Activated CD8-positive, alpha-beta memory T cell treated with anti-CD3 and anti-CD28 coated beads for 24 hours (primary cell): ENCODE measurements at places on chromosomes 7 and 10.

- DNase-seq, result no peak
Observed at GRCh38 chr10:101241840-101242707, 12.8 kb upstream of the LBX1 start.

GRCh38 chr7:39094731-39095130 lies 117.0 kb downstream of the POU6F2 start:
- no peak for DNase-seq

DNA sequence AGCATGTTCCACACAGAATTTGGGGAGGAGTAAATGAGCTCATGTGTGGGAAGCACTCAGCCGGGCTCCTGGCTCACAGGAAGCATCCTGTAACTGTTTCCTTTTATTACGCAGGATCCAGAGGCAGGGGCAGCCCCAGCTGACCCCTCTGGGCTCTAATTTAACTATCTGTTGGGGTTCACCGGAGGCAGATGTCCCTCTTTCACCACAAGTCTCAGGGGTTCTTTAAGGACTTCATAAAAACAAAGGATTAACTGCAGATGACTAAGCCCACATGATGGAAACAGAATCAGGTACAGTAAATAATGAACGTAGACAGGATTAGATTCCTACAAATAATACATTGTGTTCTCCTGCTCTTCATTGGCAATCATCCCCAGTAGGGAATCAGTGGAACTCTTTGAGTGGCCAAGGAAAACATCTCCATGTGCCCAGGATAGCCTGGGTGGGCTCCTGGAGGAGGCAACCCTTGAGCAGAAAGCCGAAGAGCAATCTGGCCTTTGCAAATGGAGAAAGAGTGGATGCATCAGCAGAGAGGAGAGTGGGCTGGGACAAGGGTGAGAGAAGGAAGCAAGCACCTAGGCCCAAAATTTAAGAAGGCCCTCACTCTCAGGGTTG lies 24.6 kb downstream of the TBXAS1 start:
- DNase-seq, result peak; percentile 28

- no peak for DNase-seq
Observed at GRCh38 chr7:94466516-94466915, 43.1 kb upstream of the CASD1 start.

GRCh38 chr10:340646-341045 lies 205.4 kb downstream of the ZMYND11 start:
- DNase-seq, result peak; percentile 37

DNA sequence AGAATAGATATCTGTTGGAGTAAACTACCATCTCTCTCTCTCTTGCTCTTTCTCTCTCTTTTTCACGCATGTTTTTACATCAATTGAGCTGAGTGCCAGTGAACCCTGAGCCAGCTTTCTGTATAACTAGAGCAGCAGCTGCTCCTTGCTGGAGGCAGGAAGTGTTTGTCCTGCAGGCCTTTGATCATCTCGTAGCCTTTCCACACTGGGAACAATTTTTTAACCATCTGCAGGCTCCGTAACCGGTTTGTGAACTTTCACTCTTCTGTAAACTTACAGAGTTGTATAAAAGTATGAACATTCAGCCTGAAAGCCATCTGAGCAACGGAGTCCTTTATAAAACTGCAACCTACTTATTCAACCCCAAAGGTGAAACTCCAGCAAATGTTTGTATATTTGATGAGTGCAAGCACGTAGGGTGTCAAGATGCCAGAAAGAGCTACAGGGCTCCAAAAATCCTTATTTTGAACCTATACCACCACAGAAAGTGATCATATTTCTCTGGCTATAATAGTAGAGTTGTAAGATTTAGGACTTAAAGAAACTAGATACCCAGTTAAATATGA lies 162.8 kb upstream of the NFE2L3 start:
- no peak for DNase-seq

GRCh38 chr10:77993620-77994019 lies 35.7 kb downstream of the POLR3A start:
- DNase-seq, result no peak

- no peak for DNase-seq
Observed at GRCh38 chr7:95527776-95528250, 42.1 kb downstream of the ASB4 start.

GRCh38 chr7:33753881-33754525 lies 151.3 kb upstream of the BMPER start:
- DNase-seq, result no peak

DNA sequence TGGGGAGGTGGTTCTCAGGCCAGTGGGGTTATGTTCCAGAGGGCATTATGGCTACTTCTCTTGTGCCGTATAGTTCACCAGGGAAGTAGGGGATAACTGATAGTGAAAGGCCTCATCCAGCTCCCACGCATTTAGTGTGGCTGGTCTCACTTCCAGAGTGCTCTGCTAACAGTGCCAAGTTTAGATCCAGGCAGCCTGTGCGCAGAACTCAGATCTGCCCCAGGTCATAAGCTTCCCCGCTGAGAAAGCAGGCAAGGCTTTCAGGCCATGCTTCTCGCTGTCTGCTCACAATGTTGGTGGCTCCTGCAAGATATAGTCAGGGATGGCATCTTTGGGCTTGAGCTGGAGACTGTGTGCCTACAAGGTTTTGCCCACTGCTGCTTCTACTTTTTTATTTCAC lies 11.3 kb downstream of the AGK start:
- no peak for DNase-seq

- no peak for DNase-seq
Observed at GRCh38 chr7:130141884-130142653, 63.1 kb downstream of the TMEM209 start.

- DNase-seq, result no peak
Observed at GRCh38 chr7:155356323-155357105, 58.8 kb downstream of the INSIG1 start.

- DNase-seq, result no peak
Observed at GRCh38 chr10:110005719-110006118, 2.1 kb upstream of the ADD3 start.

DNA sequence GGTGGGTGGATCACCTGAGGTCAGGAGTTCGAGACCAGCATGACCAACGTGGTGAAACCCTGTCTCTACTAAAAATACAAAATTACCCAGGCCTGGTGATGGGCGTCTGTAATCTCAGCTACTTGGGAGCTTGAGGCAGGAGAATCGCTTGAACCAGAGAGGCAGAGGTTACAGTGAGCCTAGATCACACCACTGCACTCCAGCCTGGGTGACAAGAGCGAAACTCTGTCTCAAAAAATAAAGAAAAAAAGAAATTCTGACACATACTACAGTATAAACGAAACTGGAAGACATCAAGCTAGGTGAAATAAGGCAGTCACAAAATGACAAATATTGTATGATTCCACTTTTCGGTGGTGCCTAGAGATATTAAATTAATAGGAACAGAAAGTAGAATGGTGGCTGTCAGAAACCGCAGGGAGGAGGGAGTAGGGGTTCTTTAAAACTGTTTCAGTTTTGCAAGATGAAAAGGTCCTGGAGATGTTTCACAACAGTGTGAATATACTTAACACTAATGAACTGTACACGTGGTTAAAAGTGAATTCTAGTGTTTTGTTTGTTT lies 23.2 kb downstream of the PILRA start:
- no peak for DNase-seq
